HepG2 (cell line): ENCODE measurements at places on chromosomes 6 and 20. TPM values are rescaled to one million over a fixed set of nuclear protein-coding genes. Genes with fewer than 3 reads are reported as not detected.

The ZGPAT gene
- 40.2 and 41.9 TPM in 2 replicates for total RNA-seq

The DPM1 gene
- total RNA-seq: 161 and 187 TPM in 2 replicates

The C6orf163 gene
- total RNA-seq: 0.79 and 1.8 TPM in 2 replicates

The HDDC2 gene
- 78.7 and 90.7 TPM in 2 replicates for total RNA-seq

The HTR1B gene
- not detected in 2 replicates for total RNA-seq

The SPAG4 gene
- total RNA-seq: 2.5 and 5.8 TPM in 2 replicates
